ENCODE measurements at places on chromosomes 6 and 20. TPM values are rescaled to one million over a fixed set of nuclear protein-coding genes. Genes with fewer than 3 reads are reported as not detected.

DNA sequence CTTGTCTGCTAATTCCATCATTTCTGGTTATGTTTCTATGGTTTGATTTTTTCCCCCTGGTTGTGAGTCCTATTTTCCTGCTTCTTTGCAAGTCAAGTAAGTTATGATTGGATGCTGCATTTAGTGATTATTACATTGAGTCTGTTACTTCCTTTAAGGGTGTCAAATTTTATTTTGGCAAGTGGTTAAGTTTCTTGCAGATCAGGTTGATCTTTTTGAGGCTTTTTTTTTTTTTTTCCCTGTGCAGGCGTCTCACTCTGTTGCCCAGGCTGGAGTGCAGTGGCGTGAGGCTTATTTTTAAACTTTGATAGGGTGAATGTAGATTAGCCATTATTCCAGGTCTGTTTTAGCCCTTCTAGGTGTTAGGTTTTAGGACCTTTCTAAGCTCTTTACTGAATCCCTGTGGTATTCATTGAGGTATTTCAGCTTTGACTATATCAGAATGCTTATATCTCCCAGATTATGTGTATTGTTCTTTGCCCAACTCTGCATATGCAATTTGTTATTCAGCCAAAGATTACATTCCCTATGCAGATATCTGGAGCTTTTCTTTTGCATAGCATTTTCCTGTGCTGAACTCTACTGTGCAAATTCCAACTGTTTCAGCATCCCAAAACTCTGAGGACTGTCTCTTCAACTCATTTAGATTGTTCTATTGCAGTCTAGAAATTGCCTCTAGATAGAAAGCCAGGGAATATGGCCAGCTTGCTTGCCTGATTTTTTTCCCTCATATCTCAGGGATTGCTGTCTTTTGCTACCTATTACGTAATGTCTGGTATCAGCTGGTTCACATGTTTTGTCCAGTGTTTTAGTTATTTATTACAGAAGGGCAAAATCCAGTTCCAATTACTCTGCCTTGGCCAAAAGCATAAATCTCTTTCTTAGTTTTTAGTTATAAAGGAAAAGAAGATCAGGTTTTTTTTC lies 113.3 kb downstream of the AFG1L start:
- no peak overlapping the region for H3K27ac ChIP-seq
- H3K4me3 ChIP-seq = no peak overlapping the region
- H3K27me3 ChIP-seq = no peaks in the 10 kb centered on the region
- no peaks in the 10 kb centered on the region for H3K4me1 ChIP-seq
- peaks cover 25% of the 10 kb centered on the region for H3K36me3 ChIP-seq

GRCh38 chr6:37251211-37251780 lies 6.3 kb upstream of the TBC1D22B start:
- no peak overlapping the region for H3K27ac ChIP-seq
- no peaks in the 10 kb centered on the region for H3K36me3 ChIP-seq
- peaks cover 3% of the 10 kb centered on the region for H3K4me1 ChIP-seq
- no peak for DNase-seq
- no peaks in the 10 kb centered on the region for H3K27me3 ChIP-seq
- H3K4me3 ChIP-seq = no peak overlapping the region

DNA sequence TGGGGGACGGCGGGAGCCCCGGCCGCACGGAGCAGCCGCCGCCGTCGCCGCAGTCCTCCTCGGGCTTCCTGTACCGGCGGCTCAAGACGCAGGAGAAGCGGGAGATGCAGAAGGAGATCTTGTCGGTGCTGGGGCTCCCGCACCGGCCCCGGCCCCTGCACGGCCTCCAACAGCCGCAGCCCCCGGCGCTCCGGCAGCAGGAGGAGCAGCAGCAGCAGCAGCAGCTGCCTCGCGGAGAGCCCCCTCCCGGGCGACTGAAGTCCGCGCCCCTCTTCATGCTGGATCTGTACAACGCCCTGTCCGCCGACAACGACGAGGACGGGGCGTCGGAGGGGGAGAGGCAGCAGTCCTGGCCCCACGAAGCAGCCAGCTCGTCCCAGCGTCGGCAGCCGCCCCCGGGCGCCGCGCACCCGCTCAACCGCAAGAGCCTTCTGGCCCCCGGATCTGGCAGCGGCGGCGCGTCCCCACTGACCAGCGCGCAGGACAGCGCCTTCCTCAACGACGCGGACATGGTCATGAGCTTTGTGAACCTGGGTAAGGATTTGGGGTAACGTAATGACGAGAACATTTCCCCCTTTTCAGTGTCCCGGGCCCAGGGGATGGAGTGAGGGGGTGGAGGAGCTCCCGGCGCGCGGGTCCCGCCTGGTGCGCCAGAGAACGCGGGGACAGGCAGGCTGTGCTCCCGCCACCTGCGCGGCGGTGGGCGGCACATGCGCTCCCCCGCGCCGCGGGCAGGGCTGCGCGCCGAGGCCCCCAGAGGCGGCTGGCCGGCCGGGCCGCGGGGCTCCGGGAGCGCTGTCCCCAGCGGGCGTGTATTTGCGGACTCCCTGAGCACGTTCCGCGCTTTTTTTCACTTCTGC lies 1.4 kb downstream of the BMP6 start:
- no peaks in the 10 kb centered on the region for H3K36me3 ChIP-seq
- peaks cover 14% of the 10 kb centered on the region for H3K4me1 ChIP-seq
- no peak for DNase-seq
- peak overlapping the region; percentile 37 for H3K4me3 ChIP-seq
- H3K27me3 ChIP-seq = peaks cover 74% of the 10 kb centered on the region
- no peak overlapping the region for H3K27ac ChIP-seq

GRCh38 chr6:13420269-13420668 lies 67.1 kb downstream of the GFOD1 start:
- DNase-seq = no peak
- no peaks in the 10 kb centered on the region for H3K36me3 ChIP-seq
- H3K27me3 ChIP-seq = no peaks in the 10 kb centered on the region

DNA sequence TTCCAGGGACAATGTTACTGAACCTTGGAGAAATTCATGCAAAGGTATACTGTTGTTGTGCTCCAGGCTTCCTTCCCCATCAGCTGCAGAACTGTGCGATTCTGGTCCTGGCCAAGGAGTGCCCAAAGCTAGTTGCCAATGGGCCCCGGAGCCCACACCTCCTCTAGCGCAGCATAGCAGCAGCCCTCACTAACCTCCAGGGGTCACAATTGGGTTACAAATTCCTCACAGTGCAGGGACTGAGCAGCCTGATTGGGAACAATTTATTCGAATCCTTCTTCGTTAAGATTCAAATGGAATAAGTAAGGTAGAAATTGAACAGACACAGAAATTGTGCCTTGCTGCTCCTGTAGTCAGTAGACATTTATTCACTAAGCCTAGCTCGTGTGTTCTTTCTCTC lies 284.9 kb downstream of the PRKN start:
- H3K4me1 ChIP-seq = no peaks in the 10 kb centered on the region
- no peak overlapping the region for H3K27ac ChIP-seq
- H3K4me3 ChIP-seq = no peak overlapping the region
- no peak for DNase-seq
- peaks cover 10% of the 10 kb centered on the region for H3K36me3 ChIP-seq
- no peaks in the 10 kb centered on the region for H3K27me3 ChIP-seq

- peak; percentile 39 for DNase-seq
- H3K4me3 ChIP-seq = no peak overlapping the region
- H3K36me3 ChIP-seq = peaks cover 7% of the 10 kb centered on the region
- no peak overlapping the region for H3K27ac ChIP-seq
Observed at GRCh38 chr6:157106487-157106886, 216.8 kb downstream of the TMEM242 start.

- peak overlapping the region; percentile 54 for H3K27ac ChIP-seq
- peak; percentile 60 for DNase-seq
- peak overlapping the region; percentile 78 for H3K4me3 ChIP-seq
- H3K27me3 ChIP-seq = peaks cover 2% of the 10 kb centered on the region
Observed at GRCh38 chr20:45406260-45407066, 1.6 kb upstream of the DBNDD2 start.

DNA sequence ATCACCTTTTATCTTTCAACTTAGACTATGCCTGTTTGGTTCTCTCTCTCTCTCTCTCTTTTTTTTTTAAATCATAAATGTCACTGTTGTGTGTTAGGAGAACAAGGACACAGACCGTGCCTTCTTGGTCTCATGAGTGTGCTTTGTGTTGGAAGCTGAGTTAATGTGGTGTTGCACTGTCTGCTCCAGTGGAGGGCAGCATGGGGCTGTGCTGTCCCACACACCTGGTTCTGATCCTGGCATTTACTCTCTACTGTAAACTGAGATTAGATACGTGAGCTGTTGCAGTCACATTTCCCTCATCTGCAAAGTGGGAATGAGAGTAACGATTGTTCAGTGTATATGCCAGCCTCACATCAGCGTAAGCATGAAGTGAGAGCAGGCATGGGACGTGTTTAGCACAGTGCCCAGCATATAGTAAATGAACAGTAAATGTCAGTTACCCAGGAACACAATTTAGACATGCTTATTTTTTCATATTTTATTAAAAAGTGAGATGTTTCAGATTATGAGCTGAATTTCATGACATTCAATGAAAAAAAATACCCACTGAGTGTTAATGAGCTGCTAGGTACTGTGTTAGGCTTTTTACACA lies 161.1 kb downstream of the FARS2 start:
- no peak overlapping the region for H3K27ac ChIP-seq
- no peaks in the 10 kb centered on the region for H3K27me3 ChIP-seq
- DNase-seq = peak; percentile 16

DNA sequence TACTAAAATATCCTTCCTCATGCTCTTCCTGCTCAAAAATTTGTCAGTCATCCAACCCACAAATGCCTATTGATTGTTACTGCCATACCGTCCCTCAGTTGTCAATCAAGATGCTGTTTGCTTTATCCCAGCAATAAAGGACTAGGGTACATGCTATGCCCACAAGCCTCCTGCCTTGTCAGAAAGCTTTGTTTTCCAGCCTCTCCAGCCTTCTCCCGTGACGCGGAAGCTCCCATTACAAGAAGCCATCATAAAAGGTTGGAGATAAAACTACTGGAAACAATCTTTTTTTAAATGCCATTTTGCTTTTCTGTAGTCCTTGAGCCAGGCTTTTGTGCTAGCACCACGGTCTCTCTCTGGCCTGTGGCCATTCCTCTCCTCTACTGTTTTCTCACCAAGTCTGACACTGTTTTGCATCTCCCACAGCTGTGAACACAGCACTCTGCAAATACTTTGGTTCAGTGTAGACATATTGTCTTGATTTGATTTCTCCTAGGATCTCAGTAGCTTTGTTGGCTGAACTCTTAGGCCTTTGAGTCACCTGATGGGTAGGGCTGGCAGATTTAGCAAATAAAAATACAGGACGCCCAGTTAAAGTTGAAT lies 495.7 kb upstream of the JARID2 start:
- H3K36me3 ChIP-seq = peaks cover 2% of the 10 kb centered on the region
- peak overlapping the region; percentile 92 for H3K27ac ChIP-seq
- DNase-seq = no peak
- no peak overlapping the region for H3K4me3 ChIP-seq

DNA sequence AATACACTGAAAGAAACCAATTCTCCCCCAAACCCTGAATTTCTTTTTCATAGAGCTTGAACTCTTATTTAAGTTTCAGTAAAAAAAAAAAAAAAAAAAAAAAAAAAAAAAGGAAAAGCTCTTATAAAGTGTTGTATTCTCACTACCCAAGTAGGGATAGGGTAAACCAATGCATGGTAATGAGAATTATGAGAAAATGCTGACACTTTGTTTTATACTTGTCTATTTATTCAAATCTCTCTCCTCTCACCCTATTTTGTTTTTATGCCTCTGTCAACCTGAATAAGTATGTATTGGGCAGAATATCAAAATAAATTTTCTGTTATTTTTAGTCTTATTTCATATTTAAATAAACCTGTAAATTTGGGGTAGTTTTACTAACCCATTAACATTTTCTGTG lies 181.9 kb downstream of the GJA1 start:
- no peaks in the 10 kb centered on the region for H3K27me3 ChIP-seq
- no peak overlapping the region for H3K27ac ChIP-seq
- H3K36me3 ChIP-seq = no peaks in the 10 kb centered on the region
- no peaks in the 10 kb centered on the region for H3K4me1 ChIP-seq

GRCh38 chr6:16555550-16555949 lies 205.7 kb downstream of the ATXN1 start:
- DNase-seq = no peak

DNA sequence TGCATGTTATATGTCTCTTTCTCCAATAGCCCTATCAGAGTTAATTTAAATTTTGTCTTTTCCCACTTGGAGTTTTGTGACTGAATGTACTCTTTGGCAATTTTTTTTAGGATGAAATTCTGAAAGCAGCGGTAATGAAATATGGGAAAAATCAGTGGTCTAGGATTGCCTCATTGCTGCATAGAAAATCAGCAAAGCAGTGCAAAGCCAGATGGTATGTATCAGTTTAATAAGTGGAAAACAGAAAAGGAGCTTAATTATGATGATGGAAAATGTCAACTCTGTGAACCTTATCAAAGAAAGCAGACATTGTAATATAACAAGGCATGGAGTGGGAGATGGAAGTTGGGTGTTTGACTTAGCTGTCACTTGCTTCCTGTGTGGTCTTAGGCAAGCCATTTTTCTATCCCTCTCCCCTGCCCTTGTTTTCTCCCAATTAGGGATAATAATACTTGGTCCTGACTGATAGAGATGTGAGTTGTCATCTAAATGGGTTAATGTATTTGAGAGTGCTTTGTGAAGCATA lies 2.7 kb downstream of the CDC5L start:
- H3K4me3 ChIP-seq = no peak overlapping the region
- H3K4me1 ChIP-seq = peaks cover 31% of the 10 kb centered on the region
- peaks cover 28% of the 10 kb centered on the region for H3K36me3 ChIP-seq

DNA sequence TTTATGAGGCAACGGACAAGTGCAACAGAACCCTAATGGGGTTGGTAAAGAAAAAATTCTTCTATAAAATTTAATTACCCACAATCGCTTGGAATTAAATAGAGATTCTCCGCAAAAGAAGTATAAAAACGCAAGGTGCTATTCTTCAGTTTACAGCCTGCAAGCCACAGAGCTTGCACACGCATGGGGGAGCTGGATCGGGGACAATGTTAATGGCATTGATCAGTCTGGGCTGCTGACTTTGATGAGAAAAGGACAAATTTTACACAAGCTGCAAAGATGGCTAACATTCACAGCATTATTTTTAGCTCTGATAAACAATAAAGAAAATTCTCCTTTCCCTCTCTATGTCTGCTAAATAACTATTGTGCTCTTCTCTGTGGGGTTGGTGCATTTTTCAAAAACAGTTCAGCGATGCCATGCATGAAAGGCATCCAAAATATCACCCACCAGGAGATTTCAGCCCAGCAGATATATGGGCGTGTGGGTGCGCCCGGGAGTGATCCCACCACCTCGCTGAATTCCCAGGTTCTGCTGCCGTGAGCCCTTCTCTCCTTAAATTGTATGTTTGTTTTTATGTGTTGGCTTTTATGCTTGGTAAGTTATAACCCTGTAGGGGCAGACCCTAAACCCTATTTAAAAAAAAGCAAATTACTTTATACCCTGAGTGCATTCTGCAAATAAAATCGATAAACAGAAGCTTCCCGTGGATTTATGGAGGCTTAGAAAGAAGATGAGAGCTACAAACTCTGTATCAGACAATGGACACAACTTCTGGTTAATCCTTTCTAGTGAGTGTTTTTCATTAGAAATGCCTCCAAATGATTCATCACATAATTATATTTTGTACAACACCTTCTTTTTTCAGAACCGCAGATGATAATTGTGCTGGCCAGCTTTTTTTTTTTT lies 55.6 kb downstream of the NOX3 start:
- no peaks in the 10 kb centered on the region for H3K4me1 ChIP-seq
- no peak overlapping the region for H3K27ac ChIP-seq
- no peak for DNase-seq
- no peaks in the 10 kb centered on the region for H3K27me3 ChIP-seq
- H3K4me3 ChIP-seq = no peak overlapping the region
- no peaks in the 10 kb centered on the region for H3K36me3 ChIP-seq

GRCh38 chr6:11128608-11129007 lies 17.1 kb upstream of the ERVFRD-1 start:
- H3K36me3 ChIP-seq = peaks cover 12% of the 10 kb centered on the region
- no peak overlapping the region for H3K27ac ChIP-seq
- H3K27me3 ChIP-seq = no peaks in the 10 kb centered on the region
- H3K4me3 ChIP-seq = no peak overlapping the region

SEMG1 gene
- not detected for total RNA-seq

CDKAL1 gene
- 23.2 TPM for total RNA-seq

IPCEF1 gene
- total RNA-seq = 14.2 TPM

All from activated CD4-positive, alpha-beta memory T cell treated with anti-CD3 and anti-CD28 coated beads for 36 hours (primary cell).